ENCODE measurements at places on chromosomes 12 and 14.

DNA sequence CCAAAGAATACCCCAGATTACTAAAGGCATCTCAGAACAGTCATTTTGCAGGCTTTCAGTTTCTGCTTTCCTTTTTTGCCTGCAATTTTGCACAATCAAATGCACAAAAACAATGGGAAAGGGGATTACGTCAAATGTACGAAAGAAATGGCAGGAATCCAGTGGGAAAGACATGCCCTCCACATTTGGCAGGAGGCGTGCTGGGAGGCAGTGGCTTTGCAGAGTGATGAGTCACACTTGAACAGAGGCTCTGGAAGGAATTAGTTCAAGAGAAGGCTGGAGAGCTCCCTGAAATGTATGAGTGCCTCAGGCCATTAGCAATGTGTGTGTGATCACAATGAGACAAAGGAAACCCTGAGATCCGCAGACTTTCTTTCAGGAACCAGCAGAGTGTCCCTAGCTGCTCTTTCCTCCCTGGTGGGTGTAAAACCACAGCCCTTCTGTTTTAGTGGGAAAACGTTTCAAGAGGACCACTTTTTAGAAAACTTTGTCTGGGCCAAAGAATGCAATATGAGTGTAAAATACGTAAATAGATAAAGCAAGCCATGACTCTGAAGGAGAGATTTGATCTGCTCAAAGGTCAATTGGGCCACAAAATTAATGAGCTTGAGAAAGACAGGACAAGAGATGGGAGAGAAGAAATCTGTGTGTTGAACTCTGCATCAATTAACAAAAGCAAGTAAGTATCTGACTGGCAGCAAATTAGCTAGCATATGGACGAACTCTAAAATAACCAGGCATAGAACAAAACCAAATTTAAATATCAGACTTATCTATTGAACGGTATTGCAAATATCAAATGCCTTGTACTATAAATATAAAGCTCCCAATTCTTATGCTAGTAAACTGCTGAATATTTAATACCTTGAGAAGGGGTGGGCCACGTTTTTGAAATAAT, 155.4 kb upstream of the PDE3A start:
- DNase-seq = peak; percentile 65

GRCh38 chr12:15469356-15469755, 147.0 kb downstream of the PTPRO start:
- no peak for DNase-seq

GRCh38 chr12:40565029-40565633, 127.1 kb upstream of the CNTN1 start:
- no peak for DNase-seq

DNA sequence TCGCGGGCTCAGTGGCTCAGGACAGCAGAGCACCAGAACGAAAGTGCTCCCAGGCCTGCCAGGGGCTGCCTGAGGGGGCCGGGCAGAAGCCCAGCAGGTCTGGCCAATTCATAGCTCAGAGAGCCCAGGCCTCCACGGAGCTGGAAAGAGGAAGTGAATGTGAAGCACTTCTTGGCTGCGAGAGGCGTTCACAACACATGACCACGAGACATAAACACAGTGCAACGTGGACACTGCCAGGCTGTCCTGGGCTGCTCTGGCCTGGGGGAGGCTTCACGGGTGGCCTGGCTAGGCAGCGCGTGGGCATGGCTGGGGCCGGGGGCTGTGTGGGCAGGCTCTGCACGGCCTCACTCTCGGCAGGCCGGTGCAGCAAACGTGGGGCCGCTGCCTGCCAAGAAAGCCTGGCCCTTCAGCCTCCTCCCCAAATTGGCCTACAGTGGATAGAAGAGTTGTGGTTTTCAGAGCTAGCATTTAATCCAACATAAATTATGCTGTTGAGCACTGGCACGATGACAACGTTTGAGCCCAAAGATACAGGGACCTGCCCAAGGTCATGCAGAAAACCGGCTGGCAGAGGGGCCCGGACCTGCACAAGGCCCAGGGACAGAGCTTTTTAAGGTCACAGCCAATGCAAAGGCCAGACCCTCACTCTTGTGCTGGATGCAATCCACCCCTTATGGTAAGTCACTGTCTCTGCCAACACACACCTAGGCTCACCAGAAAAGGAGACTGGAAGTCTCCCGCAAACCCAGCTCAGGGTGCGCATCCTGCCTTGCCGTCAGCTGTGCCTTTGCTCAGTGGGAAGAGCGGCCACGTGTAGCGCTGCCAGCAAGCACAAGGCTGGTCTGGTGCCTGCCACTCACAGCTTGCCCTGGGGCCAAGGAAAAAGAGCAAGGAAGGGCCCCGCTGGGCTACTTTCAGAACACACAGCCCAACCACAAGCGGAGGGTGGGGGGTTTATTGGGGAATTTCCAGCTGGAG, 8.6 kb downstream of the SLC25A29 start:
- peak; percentile 58 for DNase-seq

- no peak for DNase-seq
Measured at GRCh38 chr14:38250331-38250730, 5.6 kb downstream of the CLEC14A start.

- no peak for DNase-seq
Measured at GRCh38 chr12:115756271-115756670, 521.2 kb downstream of the MED13L start.

DNA sequence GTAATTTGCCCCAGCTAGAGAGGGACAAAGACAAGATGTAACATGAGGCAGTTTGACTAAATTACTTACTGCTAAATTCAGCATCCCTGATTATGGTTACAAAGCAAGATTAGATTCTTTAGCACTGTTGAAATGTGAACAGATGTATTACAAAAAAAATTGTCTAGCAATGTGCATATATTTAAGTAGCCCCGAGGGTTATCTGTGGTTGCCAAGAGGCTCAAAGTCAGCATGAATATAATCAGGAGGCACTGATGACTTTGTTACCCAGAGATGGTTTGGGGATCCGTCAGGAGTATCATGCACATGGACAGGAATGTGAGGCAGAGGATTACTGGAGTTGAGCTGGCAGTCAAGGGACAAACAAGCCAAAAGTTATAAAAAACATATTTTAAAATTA, 356.9 kb upstream of the CCDC196 start:
- DNase-seq = no peak

DNA sequence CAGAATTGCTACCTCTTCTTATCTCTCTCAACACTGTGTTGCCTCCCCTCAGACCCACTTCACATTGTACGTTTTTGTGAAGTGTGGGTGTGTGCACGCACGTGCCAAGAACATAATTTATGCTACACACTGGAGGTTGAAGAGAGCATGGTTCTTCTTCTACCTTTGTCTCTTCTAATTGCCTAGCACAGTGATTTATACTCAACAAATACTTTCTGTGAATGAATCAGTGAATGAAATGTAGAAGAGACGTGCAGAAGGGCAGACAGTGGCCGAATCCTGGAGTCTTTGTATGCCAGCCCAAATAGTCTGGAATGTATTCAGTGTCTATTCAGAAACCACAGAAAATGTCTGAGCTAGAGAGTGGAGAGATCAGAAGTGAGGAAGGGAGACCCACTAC, 4.6 kb upstream of the SAMD4A start:
- DNase-seq = no peak

GRCh38 chr12:126668538-126668937, 1598.4 kb upstream of the TMEM132C start:
- DNase-seq = no peak

DNA sequence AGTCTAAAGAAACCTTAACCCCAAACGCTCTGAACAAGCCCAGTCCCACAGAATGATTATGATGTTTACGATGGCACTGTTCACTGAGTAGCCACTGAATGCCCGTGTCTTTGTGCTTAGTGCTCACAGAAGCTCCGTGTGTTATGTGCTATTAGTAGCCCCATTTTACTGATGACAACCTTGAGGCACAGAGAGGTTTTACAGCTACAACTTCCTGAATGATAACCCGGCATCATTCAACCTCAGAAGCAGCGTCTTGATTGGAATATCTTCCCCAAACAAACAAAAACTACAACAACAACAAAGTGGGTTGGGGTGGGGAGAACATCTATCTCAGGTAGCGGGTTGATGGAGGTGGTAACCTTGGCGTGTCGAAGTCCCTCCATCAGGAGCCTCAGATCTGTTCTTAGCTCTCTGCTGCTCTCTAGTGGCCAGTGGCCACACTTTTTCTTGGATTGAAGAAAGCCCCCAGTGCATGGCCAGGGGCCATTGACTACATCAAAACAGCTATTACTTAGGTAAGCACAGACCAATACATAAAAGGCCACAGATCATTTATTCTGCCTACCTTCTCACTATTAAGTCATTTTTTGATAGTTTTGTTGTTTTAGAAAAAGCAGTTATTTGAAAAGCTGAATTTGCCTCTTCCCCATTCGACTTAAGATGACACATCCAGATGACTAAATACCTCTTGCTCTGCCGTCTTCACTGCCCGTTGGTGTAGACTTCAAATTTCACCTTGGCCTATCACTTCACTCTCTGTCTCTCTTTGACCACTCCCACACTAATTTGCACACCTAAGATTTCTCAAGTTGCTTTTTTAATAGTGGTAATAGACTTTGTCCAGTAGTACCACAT, 376.9 kb downstream of the GALC start:
- no peak for DNase-seq

DNA sequence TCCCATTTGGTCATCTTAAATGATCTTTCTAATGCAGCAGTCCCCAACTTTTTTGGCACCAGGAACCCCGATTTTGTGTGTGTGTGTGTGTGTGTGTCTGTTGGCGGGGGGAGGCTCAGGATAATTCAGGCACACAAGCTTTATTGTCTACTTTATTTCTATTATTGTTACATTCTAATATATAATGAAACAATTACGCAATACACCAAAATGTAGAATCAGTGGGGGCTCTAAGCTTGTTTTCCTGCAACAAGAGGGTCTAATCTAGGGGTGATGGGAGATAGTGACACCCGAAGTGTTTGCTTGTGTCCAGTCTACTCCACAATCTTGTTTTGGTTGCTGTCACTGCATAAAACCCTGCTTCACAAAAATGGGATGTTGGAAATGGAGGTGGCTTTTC, 621.1 kb upstream of the LRFN5 start:
- DNase-seq = no peak

- no peak for DNase-seq
Measured at GRCh38 chr12:70660620-70661219, 23.5 kb upstream of the PTPRB start.

GRCh38 chr14:67690011-67690410, 5.6 kb downstream of the RDH11 start:
- no peak for DNase-seq

- no peak for DNase-seq
Measured at GRCh38 chr14:103179094-103179493, 55.8 kb downstream of the TNFAIP2 start.

DNA sequence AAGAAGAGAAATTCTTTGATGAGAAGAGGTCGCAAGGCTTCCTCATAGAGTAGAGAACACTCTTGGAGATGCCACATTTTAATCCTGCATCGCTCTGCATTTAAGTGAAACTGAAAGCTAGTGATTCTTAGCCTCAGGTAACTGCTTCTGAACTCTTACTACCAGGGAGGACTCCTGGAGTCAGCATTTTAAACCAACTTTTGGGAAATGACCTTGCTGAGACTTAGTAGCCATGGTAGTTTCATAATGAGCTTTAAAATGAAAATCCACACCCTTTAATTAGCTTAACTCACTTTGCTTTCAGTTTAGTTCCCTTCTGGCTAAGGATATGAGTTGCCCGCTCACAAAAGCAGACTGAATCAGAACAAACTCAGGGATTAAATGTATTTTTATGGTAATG, 80.3 kb downstream of the SYNE2 start:
- DNase-seq = no peak

- no peak for DNase-seq
Measured at GRCh38 chr12:50121641-50122040, 9.6 kb downstream of the COX14 start.

DNA sequence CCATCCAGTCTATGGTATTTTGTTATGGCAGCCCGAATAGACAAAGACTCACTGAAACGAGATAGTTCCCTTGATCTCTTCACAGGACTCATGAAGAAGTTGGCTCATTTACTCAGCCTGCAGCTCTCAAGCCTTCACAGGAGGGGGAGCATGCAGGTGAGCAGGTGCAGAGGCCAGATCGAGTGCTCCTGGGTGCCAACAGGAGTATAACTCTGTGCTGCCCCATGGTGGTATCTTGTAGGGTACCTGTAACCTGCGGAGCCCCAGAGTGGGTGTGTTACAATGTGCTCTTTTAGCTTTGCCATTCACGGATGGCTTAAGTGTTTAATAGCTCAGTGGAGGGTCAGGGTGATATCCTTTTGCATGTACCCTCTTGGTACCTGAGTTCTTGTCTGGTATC, 159.5 kb downstream of the METTL25 start:
- DNase-seq = no peak

DNA sequence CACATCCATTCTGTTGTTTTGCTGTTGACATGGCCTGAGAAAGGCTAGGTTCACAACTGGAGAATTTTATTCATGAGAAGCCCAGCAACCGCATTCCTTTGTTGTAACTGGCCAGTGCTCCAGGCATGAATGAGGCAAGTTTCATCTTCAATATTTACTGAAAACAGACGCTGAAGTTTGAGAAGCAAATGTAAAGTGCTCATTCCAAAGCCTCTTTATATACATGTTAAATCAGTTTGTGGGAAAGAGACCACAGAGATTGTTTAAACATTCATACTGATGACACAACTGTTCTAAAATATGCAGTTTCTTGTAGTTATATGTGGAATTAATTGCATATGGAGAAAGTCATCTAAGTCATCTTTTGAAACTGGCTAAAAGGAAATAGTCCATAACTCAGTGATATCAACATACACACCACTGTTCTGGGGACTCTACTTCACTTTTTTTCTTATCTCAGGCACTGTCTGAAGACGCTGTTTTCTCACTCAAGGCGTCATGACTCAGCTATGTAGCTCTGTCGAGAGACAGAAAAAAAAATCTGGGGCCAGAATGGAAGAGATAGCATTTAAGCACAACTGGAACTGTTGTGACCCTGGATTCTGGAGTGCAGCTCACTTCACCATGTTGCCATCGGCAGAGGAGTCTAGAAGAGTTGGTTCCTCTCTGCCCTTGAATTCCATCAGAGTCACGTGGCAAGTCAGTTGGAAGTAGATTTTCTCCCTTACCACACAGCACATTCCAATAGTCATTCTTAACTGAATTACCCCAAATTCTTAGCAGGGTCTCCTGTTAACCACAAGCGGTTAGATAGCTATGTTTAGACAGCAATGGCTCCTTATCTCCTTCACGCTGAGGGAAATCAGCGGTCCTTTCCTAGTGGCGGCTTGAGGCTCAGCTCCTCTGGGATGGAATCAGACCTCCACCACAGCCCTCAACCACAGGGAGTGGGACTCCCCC, 258.4 kb upstream of the HMGA2 start:
- no peak for DNase-seq

- no peak for DNase-seq
Measured at GRCh38 chr12:30599608-30600007, 96.1 kb downstream of the IPO8 start.

DNA sequence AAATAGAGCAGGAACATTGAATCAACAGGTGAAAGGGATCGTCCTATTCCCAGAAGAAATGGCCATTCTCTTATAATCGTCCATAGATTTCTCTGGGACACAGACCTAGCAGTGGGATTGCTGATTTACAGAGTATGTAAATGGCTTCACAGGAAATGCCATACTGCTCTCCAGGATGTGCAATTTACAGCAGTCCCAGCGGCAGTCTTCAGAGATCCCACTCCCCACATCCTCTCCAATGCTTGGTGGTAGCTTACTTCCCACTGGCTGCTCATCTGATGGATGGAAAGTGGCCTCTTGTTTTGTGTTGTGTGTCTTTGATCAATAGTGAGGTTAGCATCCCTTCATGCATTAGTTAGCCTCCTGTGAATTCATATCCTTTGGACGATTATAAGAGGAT, 58.1 kb upstream of the PRMT8 start:
- no peak for DNase-seq

Data from RWPE2 (cell line).